ENCODE measurements at places on chromosomes 7 and 10.

- DNase-seq, result no peak
These were observed 76.6 kb downstream of the SUGCT start for GRCh38 chr7:40211276-40212003.

- no peak for DNase-seq
These were observed 164.9 kb downstream of the TMEM178B start for GRCh38 chr7:141238596-141239243.

DNA sequence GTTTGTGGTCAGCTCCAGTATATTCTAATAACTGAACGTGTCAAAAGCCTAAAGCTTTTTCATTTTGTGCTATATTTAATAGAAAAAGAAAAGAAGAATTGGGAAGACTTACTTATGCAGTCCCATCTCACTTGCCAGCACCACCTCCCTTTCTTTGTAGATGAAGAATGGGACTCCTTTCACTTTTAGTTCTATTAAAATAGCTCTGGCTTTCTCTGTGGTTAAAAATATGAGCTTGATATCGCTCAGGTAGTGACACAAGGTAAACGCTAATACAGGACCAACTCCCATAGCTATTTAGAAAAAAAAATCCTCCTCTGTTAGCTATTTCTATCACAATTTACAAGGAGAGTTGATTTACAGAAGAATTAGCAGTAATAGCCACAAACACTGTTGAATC, 176.8 kb downstream of the PDE1C start:
- no peak for DNase-seq

DNA sequence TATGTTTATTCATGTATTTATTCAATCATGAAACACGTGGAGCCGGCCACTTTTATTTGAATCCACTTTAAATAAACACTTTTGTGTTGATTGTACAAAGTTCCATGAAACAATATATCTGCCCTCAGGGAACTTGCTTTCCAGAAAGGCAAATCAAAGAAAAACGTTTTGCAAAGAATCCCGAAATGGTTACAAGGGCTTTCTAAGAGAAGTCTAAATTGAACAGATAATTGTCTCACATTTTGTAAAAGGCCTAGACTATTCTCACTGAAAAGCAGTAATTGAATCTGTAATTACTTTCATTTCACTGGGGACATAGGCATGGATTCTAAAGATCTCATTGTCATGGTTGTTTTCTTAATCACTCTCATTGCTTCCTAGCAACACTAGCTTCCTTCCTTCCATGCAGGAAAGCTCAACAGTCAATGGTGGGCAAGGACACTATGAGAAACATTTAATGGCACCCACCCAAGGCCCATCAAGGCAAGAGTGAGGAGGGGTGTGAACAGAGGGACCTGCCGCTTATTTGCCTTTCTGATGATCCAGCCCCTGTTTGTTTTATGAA, 622.4 kb upstream of the C7orf33 start:
- no peak for DNase-seq

DNA sequence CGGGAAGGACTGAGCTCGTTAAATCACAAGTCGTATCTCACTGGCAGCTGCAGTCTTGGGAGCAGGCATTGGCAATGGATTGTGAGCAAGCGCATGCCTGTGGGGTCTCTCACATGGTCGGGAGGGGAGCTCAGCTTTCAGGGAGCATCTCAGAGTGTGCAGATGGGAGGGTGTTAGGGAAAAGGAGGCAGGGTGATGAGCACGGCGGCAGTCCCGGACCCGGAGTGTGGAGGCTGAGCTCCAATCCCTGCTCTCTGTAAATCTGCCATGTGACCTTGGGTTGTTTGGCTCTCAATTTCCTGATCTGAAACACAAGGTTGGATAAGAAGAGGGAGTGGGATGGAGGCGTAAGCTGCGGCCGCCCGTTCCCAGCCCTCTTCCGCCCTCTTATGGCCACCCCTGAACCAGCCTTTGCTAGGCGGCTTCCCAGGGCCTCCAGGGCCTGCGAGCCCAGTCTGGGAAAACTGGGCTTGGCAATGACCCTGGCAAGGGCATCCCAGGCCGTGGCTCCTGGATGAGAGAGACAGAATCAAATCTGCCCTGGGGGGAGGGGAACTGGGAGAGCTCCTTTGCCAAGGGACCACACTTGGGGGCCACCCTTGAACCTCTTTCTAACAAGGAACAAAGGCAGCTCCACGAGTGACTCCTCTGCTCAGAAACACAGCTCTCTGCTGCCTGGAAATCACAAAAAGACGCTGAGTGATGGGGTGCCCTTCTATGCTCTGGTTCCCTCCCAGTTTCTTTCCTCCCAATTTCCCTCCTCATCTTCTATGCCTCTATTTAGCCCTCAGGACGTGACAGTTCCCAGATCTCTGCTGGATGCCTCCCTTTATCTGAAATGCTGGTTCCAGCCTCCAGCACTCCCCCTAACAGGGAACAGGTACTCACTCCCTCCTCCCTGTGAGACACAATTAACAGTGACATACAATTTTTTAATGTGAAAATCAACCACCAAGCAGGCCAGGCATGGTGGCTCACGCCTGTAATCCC, 41.7 kb upstream of the LOXL4 start:
- peak; percentile 16 for DNase-seq

DNA sequence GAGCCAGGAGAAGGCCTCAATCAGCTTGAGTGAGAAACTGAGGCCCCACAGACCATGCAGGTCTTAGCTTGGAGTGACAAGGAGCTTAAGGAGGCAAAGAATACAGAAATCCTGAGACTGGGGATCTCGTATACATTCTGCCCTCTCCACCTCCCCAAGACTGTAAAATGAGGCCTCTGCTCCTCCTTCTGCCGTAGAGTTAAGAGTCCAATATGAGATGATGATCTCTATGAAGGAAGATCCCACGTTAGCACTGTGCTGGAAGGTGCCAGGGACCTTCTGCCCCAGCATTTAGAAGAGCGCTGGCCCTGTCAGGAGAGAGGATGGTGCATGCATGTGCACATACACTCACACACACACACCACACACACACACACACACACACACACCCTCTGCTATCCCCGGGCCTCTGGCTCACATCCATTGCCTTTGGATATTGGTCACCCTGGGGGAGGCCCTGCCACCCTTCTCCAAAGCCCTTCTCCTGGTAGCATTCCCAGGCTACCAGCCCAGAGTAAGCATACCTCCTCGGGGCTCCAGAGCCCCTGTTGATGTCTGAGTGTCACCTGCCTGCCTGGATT, 15.0 kb downstream of the ZCCHC24 start:
- DNase-seq, result no peak

GRCh38 chr7:82865856-82866255, 296.8 kb downstream of the PCLO start:
- DNase-seq, result no peak

- no peak for DNase-seq
These were observed 4.3 kb upstream of the MARVELD1 start for GRCh38 chr10:97708976-97709946.

DNA sequence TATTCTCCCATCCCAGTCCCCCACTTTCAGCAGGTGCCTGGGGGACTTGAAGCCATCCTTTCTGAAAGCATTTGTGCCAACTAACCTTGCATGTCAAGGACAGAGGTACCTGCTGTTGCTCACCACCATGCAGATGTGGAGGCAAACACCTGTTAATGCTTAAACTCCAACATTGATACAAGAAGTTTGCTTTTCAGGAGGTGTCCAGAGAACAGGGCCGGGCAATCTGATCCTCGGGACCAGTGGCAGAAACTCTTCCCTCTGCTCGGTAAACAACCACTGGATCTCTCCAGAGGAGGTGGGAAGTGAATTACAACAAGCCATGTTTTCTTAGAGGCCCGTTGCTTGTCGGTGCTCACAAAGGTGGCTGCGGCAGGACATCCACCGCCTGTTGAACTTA, 54.7 kb downstream of the FGFR2 start:
- DNase-seq, result no peak

DNA sequence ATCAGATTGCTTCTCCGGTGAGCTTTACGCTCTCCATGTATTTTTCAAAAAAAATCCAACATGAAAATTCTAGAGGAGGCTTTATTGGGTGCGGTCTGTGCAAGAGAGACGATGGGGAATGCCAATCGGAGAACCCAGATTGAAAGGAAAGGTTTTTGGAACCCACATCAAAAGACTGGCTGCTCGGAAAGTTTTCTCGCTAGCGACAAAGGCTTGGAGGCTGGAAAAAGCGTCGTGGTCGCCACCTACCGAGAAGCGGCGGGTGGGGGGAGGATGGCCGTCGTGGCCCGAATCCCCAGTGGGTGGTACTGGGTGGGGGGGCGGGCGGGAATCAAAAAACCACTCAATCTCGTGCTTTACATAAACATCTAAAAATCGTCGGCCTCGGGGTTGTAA, 1.1 kb upstream of the GTF2I start:
- peak; percentile 73 for DNase-seq

- no peak for DNase-seq
These were observed 320.5 kb upstream of the SORCS1 start for GRCh38 chr10:107485019-107485418.

DNA sequence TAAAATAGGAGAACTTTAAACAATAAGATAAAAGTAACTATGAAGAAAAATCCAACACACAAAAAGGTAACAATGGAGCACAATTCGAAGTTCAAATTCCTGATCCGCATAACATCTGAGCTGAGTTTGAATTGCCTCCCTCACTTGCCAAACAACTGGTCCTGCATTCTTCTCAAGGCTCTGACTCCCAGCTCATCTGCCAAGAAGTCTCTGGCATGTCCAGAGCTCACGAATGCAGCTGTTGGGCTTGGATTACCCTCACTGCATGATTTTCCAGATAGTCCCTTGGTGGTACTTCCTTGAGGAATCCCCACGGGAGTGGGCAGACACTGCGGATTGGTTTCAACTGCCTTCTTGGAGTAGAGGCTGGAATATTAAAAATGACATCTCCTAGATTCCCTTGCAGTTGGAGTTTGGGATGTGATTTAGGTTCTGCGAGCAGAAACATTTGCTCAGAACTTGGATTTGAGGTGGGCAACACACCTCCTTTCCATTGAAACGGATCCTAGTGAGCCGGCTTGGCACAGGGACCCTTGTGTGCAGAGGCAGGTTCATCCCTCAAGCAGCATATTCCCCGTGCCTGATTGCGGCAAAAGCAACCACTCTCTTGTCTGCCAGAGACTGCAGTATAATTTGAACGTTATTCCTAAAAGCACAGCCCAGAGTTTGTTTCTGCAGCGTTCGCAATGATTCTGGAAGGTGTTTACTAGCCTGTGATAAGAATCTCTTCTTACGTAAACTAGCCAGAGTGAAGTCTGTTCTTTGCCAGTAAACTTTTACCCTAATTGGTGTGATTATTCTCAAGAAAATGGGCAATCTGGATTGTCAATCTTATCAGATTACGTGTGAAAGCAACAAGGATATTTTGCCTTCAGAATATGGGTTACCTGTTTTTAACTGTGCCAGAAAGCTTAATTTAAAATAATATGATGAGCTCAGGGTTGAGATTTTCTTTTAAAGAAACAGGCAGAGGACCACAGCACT, 23.4 kb upstream of the PRKCQ start:
- DNase-seq, result no peak

DNA sequence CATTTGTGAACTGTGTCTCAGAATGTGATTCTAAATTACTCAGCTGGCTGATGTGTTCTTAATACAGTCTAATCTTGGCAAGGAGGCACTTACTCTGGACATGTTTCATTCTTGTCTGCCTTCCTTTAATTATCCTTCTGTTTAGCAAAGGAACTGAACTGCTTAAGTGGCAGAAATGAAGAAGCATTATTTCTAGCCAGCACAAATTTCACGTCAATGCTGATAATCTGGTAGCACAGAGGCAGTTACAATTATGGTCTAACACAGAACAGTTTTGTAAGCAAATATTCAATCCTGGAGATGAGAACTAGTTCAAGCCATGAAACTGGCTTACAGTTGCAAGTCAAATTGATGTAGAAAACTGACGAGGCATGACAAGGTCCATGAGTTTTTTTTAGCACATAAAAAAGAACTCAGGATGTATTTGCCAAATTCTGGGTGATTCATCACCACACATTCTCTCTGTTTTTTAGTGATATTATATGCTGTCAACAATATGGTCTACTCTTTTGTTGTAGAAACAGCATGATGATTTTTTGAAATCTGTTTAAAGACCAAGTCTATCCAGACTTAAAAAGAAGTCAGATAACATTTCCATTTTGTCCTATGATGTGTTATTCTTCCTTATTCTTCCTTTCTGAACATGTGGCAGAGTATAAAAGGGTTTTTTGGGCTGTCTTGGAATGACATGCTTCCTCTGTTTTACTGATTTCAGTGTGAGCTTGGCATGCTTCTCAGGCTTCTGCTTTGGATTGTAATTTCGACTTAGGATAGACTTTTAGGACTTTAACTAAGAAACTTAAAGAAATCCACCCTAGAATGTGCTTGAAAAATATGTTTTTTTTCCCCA, 154.8 kb downstream of the DNAJB9 start:
- no peak for DNase-seq

DNA sequence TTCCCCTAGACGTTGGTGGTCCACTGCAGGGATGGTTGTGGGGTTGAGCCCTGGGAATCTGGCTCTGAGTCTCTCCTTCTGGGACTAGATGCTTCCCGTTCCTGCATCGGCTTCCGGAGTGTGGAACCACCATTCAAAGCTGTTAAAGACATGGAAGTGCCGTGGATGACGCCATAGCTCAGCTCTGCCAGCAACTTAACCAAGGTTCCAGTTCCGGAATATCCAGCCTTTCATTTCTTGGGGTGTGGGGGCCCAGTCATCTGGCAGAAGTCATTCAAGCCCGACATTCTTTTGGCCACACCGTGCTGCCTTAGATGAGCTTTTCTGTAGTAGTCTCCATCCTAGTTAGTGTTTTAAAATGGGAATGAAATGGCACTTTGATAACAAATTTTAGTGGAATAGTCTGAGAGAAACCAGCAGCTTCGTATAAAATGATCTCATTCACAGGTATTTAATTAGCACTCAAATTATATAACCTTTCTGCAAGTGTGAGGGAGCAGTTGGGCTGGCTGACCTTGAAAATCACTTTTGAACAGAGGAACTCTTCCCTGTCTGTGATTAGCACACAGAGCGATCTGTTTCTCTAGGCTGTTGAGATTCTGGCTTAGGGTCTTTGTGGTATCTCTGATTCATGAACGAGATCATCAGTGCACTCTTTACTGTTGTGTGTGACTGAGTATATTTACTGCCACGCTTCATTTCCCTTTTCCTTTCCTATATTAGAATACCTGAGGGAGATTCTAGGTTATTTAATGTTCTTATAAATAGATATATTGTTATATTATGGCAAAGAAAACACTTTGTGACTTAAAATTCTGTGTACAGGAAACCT, 19.9 kb downstream of the LMTK2 start:
- no peak for DNase-seq

DNA sequence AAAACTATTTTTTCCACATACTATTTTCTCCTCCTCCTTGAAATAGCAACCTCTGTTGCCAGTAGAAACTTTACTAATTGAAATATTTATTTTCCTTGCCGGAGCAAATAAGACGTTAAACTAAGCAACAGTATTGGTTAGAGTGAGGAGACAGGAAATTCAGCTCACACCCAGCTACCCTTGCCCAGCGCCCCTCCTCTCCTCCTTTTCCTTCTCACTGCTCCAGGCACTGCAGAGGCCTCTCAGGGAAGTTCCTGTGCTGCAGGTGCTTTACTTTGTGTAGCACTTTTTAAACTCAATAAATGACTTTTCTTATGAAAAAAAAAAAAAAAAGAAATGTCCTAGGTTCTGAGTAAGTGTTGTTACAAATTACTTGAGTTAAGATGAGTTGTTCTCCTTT, 134.0 kb downstream of the SEMA3E start:
- DNase-seq, result no peak

GRCh38 chr7:90626013-90626412, 29.9 kb downstream of the CDK14 start:
- DNase-seq, result no peak

GRCh38 chr10:71316786-71317160, 2.3 kb upstream of the SLC29A3 start:
- no peak for DNase-seq

- no peak for DNase-seq
These were observed 45.9 kb upstream of the DNAAF5 start for GRCh38 chr7:680411-681127.

Measured in activated naive CD8-positive, alpha-beta T cell treated with anti-CD3 and anti-CD28 coated beads for 36 hours (primary cell).